Activated naive CD4-positive, alpha-beta T cell (primary cell): ENCODE measurements at places on chromosomes 3 and 15.
A peak's percentile ranks its signal among the peaks of the same experiment; 100 is the strongest.

GRCh38 chr3:195896361-195897080, 11.8 kb downstream of the TNK2 start:
- DNase-seq: no peak

- no peak for DNase-seq
Observed at GRCh38 chr3:113521981-113522380, 7.0 kb upstream of the SPICE1 start.

GRCh38 chr15:58454950-58455401, 23.2 kb downstream of the LIPC start:
- no peak for DNase-seq

DNA sequence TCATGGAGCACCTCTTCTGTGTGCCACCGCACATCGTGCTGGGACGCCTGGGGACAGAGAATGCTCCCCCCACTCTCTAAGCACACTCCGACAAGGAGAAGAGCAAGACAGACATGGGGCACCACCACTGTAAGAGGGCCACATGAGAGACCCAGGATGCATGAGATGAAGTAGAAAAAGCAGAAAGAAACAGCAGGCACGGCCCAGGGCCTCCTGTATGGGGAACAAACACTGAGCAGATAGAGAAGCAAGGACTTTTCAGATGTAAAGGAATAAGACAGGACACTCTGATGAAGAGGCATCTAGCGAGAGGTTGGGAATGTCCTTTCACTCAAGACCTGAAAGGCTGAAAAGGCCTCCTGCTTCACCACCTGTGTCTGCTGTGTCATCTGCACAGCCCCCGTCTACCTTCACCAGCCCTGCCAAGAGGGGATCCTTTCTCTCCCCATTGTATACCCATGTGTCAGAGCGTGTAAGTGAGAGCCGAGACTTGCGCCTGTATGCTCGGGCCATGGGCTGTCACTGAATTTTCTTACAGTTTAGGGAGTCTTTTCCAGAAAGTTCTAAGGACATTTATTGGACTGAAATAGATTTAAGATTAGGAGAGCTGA, 125.6 kb downstream of the LRRK1 start:
- no peak for DNase-seq

GRCh38 chr15:89628301-89628700, 27.0 kb downstream of the KIF7 start:
- no peak for DNase-seq

- DNase-seq: no peak
Observed at GRCh38 chr15:47726399-47726823, 9.1 kb downstream of the SEMA6D start.

DNA sequence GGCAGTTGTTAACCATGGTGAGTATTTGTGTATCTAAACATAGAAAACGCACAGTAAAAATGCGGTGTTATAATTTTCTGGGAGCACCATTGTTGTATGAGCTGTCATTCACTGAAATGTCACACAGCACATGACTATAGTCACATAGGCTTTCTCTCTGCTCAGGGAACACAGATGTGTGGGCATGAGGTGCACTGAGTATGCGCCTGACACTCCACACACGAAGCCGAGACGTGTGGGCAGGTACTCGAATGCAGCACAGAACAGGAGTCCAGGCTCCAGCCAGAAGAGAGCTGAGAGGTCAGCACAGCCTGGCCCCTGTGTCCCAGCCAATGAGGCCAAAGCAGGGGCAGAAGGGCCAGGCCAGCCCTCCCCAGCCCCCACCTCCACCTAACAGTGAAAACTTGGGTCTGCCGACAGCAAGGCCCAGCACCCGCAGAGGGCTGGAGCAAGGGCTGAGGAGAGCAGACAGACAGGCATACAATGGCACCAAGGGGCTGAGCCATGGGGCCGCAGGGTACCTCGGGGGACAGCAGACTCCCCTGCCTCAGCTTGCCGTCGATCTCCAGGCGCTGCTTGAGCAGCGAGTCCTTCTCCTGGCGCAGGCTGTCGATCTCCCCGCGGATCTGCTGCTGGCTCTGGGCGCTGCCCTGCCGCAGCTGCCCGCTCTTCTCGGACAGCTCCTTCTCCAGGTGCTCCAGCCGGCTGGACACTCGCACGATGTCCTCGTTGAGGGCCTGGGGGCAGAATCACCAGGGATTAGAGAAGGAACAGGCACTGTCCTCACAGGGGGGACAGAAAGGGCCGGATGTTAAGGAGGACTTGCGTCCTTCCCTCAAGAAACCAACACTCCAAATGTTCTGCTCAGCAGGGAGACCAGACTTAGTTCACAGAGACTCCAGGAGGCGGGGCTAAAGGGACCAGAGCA, 24.0 kb downstream of the KIF7 start:
- DNase-seq: no peak

GRCh38 chr3:28645149-28645548, 296.5 kb upstream of the AZI2 start:
- DNase-seq: no peak

DNA sequence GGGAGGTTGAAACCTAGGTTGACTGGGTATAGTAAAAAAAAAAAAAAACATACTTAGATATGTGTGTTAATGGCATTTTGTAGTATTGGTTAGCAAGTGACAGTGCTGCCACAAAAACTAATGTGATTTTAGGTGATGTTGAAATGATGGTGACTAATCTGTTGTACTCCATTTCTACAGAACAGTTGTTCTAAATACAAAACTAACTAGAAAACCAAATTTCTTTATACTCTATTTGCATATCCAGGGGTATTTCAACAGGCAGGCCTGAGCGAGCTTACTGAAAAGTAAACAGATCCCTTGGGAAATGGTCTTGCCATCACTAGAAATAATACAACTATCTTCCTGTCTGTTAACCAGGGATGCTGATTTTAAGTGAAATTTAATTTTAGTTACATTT, 20.5 kb downstream of the TSC22D2 start:
- no peak for DNase-seq

- peak; percentile 12 for DNase-seq
Observed at GRCh38 chr3:157128771-157129681, 30.9 kb downstream of the CCNL1 start.

GRCh38 chr3:185401319-185401955, 38.5 kb downstream of the MAP3K13 start:
- DNase-seq: no peak

DNA sequence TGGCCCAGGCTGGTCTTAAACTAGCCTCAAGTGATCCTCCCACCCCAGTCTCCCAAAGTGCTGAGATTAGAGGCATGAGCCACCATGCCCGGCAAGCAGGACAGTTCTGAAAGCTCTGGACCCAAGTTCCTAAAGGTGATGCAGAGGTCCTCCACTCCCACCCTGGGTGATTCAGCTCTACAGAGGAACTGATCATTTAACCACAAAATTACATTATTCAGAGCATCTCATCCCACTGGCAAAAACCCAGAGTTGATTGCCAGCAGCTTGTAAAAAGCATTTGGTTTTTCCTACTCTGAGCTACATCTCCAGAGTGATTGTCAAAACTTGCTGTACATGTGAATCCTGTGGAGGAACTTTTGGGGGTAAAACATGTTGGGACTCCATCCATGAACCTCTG, 60.2 kb downstream of the SLTM start:
- no peak for DNase-seq

DNA sequence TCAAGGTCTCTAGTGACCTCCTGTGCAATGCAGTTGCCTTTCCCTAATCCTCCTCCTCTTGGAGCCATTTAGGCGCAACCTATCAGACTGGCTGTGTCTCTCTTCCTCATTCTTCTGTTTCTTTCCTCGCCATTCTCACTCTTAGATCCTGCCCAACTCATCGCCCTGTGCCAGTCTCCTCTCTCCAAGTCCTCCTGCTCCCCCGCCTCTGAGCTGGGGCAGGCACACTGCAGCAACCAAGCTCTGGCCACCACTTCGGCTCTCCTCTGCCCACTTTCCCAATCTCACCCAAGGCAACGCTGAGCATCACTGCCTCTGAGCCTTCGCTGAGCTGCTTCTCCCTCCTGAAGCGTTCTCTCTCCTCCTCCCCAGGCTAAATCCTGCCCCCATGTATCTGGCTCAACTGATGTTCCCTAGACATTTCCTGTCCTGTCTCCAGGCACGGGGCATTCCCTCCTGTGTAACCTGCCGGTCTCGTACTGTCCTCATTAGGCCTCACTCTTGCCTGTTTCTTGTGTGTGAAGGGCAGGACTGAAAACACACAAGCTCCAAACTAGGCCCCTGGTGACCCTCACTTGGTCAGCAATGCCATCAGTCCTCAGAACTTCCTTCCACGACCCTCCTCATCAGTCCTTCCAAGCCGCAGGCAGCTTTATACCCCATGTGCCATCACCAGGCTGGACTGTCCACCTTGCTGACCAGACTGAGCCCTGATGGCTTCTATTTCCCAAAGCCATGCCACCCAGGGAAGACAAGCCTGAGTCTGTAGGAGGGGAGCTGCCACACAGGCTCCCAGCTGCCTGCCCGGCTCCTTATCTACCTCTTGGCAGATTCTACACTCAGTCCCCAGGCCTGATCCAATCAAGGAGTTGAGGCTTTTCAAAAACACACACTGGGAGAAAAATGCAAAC, 85.6 kb downstream of the SEC22A start:
- no peak for DNase-seq

DNA sequence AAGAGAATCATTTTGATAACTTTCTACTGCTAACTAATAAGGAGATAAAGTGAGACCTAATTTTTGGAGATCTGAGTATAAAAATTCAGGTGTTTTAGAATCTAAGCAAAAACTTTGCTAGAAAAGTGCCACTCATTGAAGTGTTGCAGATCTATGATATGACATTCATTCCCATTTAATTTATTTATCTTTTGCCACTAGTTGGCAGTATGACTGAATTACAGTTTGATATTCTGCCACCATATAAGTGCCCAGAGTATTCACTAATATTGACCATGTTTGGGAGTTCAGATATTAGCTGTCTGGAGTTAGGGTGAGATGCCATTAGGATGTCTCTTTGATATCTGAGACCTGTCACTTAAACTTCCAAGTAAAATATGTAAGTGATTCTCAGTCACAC, 251.3 kb upstream of the GBE1 start:
- no peak for DNase-seq

GRCh38 chr3:100033184-100033583, 81.1 kb downstream of the FILIP1L start:
- DNase-seq: no peak

DNA sequence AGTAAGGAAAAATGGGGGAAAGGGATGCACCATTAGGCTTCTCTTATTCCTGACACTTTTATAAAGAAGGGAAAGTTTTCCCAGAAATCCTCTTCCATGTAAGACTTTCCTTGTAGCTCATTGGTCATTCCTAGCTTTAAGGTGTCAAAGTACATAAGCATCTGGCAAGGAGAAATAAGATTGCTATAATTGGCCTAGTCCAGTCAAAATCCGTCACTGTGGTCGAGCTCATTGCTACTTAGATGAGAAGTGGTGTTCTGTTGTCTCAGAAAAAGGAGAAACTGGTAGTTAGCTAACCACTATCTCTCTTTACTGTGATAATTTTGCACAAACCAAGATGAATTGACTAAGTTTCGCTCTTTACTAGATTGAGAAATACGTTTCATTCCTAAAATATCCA, 370.1 kb downstream of the CNTN4 start:
- DNase-seq: no peak

DNA sequence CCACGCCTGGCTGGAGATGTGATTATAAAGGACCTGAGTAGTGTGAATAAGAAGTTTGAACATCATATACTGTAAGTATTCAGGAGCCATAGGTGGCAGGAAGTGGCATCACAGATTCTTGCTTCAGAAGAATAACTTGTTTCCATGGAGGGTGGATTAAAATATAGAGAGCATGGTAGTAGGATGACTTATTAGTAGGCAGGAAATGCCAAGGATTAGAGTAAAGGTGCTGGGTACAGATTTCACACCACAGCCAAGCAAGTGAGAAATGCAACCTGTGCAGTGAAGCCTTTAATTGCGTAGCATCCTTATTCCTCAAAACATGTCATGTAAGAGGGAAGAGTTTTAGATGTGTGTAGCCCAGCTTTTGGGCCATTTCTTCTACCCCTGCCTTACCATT, 30.8 kb downstream of the IFT122 start:
- DNase-seq: no peak

GRCh38 chr15:93221759-93222158, 132.7 kb upstream of the RGMA start:
- no peak for DNase-seq

- DNase-seq: no peak
Observed at GRCh38 chr3:127894481-127894880, 20.6 kb upstream of the KBTBD12 start.

DNA sequence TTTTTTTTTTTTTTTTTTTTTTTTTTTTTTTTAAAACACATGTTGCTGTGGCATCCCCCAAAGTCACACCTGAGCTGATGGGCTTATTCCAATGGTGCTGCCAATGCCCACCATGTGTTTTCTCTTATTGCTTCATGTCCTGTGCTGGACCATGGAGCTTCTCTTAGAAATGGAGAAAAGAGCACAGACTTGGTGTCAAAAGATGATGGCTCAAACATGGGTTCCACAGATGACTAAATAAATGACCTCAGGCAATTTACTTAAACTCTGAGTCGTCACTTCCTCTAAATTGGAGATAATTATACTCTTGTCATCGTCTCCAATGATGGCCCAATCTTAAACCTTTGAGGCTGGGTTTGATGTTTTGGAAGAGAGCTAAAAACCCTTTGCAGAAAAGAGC, 28.1 kb downstream of the CHST2 start:
- no peak for DNase-seq

GRCh38 chr3:39156421-39156820, 3.0 kb upstream of the CSRNP1 start:
- DNase-seq: no peak

- DNase-seq: no peak
Observed at GRCh38 chr3:75061806-75062205, 447.3 kb upstream of the CNTN3 start.

GRCh38 chr3:161630794-161631193, 134.2 kb downstream of the OTOL1 start:
- DNase-seq: no peak

GRCh38 chr3:76400141-76400540, 614.8 kb upstream of the ZNF717 start:
- DNase-seq: no peak

DNA sequence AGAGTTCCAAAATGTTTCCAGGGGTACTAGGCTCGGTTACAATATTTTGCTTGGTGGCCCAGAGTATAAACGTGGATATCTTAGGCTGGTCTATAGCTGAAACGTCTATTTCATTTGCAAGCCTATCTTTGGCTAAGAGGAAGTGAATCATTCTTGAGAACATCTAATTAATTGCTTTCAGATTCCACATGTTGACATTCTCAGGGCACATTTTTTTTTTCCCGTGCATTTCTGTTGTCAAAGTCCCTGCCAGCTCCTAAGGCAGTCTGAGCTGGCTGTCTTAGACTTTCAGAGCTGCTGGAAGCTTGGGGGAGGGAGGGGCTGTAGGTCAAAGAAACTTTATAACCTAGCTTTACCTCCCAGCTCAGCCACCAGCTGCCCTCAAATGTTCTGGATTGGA, 23.2 kb upstream of the LAMP3 start:
- DNase-seq: no peak

GRCh38 chr15:88681610-88682221, 42.9 kb downstream of the ISG20 start:
- no peak for DNase-seq

GRCh38 chr3:13011573-13012220, 61.5 kb downstream of the IQSEC1 start:
- DNase-seq: peak; percentile 72

GRCh38 chr3:141933421-141934300, 57.2 kb downstream of the ATP1B3 start:
- DNase-seq: no peak
